ENCODE measurements at places on chromosomes 1 and 21.

- DNase-seq = no peak
Measured at GRCh38 chr21:25636727-25637126, 2.3 kb upstream of the JAM2 start.

- DNase-seq = no peak
Measured at GRCh38 chr1:25148673-25149300, 83.5 kb downstream of the SYF2 start.

DNA sequence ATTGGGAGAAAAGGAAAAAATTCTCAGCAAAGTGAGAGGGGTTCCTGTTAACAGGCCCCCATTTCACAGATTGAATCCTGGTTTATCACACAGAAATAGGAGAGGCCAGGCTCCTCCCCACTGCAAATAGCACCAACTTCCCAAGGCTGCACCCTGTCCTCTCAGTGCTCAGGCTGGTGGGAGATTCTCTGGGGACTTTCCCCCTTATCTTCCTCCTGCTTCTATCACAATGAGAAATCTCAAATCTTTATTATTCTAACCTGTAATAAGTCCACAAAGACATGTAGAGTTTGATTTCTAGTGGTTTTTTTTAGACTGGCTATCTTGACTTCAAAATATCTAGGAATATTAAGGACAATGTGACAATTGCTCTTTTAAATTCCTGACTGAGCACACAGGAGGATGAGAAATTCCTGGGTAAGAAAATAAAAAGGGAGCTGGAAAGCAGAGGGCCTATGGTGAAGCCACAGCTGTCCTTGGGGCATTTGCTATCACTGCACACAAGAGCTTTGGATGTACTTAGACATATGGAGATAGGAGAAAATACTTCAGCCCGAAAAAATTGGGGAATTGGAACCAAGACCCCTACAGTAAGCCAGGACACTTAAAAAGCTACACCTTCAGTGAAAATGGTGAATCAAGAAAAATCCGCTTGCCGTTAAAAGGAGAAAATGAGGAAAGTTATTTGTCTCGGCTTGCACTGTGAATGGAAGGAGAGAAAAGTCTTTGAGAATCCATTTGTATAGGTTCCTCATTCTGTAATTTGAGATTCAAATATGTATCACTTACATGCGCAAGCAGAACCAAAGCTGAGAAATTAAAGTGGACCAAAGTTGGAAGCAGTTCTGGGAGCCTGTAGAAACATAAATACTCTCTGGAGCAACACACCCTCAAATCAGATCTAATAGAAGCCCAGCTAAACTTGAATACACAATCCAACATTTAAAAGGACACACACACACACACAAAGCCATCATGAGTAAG lies 65.9 kb upstream of the C1orf105 start:
- no peak for DNase-seq

DNA sequence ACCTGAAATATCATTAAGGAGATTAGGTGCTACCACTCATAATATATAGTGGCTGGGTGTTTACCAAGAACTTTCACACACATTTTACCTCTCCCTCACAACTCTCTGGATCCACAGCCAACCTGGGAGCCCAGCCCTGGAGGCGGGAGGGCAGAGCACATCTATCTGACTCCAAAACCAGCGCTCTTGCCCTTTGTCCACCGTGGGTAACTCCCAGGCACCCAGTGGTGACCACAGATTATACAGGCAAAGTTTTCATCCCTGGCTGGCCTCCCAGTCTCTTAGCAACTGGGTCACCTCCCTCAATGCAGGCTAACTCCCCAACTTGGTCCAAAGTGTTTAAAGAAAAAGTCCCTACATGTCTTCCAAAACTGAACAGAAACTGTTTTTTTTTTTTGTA lies 2.4 kb downstream of the PAQR7 start:
- DNase-seq = no peak

GRCh38 chr21:41861987-41862386 lies 17.2 kb downstream of the PRDM15 start:
- DNase-seq = no peak

DNA sequence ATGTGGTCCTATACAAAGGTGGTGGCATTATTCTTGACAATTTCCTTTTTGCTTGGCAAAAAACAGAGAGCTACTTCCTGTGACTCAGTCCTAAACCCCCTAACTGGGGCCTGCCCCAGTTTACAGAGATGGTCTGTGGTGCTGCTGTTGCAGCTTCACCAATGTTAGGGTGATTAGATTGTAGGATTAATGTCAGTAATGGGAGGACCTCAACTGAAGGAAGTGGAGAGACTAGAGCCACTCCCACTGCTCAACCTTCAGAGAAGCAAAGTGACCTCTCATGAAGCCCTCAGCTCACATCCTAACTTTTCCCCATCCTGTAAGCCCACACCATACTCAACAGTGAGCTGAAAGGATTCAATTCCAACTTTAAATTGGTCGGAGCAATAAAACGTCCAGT lies 3.6 kb downstream of the S100A6 start:
- DNase-seq = no peak

- no peak for DNase-seq
Measured at GRCh38 chr21:25811186-25811585, 76.4 kb downstream of the GABPA start.

GRCh38 chr1:21510885-21511578 lies 1.8 kb downstream of the ALPL start:
- no peak for DNase-seq

GRCh38 chr1:172641492-172641891 lies 17.4 kb upstream of the FASLG start:
- no peak for DNase-seq

DNA sequence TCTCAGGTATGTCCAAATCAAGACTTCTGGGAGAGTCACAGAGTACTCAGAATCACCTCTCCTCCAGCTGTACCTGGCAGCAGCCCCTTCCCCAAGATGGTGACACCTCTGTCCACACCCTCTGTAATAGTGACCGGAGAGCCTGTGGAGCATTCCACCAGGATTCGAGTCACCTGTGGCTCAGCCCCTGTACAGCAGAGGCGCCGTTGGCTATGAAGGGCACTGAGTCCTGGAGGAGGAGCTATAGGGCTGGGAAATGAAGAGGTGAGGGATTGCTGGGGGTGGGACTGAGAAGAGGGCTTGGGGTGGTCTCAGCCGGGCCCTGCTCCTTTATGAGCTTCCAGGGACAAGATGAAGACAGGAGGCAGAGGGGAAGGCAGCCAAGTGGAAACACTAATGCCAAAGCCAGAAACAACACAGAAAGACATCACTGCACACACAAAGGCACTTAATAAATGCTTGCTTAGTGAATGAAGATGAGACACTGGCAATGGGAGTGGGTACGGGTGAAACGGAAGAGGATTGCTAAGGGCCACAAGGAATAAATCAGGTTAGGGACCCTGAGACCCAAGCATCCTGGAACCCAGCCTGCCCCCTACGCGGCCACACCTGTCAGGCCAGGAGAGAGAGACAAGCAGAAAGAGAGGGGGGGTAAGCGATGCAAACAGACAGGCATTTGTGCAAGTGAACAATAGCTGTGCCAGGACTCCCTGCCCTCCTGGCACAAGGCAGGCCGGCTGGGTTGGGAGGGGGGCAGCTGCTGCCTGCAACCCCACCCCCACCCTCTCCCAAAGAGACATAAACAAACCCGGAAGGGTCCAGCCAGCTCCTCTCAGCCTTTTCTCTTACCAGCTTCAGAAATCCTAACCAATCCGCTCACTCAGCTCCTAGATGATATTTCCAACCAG lies 3.9 kb downstream of the ARHGEF2 start:
- DNase-seq = no peak

DNA sequence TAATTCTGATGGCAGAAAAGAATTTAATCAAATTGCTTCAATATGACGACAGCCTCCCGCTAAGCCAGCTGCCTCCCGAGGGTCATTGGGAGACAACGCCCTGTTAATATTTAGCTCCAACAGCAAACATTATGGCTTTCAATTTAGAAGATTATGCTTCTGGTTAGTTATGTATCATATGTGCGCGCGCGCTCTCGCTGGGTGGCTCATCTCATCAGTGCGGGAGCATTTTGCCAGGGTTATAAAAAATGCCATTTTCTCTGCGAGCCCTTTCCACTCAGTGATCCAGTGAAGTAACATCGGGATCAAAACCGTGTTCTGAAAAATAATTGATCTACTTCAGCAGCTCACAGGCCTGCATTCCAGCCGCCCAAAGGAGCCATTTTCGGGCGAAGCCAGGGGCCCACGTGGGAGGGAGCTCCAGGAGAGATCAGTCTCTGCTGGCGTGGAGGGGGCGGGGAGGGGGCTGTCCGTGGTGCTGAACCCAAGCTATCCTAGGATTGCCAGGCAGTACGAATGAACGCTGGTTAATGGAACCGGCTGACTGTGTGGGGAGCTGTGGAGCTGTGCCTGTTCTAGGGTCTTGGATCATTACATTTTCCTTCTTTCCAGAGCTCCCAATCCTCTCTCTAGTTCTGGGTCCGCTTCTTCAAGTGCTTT lies 219.1 kb upstream of the ZC3H12A start:
- DNase-seq = no peak

GRCh38 chr1:44881011-44881632 lies 38.1 kb upstream of the PTCH2 start:
- DNase-seq = no peak

- DNase-seq = no peak
Measured at GRCh38 chr1:4315202-4315601, 339.2 kb upstream of the AJAP1 start.

GRCh38 chr1:161771161-161771560 lies 5.0 kb downstream of the ATF6 start:
- no peak for DNase-seq

GRCh38 chr1:182699393-182700350 lies 15.3 kb upstream of the RGS8 start:
- DNase-seq = no peak

DNA sequence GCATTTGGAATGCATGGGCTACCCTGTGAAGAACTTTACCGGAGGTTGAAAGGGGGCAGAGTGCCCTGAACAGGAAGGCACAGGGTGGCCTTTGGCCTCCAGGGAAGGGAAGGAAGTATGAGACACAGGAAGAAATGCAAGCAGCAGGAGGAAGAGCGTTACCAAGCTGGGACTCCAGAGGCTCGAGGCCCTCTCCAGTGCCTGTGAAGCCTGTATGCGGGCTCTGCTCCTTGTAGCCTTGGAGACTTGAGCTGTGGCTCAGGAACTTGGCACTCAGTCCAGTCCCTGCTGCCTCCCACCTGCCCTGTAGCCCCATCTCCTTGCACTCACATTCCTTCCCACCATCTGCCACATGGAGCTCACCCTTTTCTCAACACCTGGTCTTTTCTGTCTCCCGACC lies 33.5 kb upstream of the RNF19B start:
- no peak for DNase-seq

DNA sequence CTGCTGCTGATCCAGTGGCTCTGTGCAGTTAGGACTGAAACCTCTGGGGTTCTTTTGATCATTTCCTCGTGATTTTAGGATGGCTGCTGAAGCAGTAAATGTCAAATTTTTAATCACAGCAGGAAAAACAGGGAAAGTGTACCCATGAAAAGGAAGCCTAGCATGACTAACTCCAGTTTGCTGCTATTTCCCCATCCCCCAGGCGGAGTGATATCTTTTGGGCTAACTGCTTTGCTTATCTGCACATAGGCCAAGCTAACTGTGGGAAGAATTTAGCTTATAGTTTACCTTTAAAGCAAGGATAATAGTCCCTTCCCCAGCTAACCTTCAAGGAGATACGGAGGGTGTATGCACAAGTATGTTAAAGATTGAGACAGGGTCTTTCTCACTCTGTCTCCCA lies 149.8 kb upstream of the TNR start:
- no peak for DNase-seq

DNA sequence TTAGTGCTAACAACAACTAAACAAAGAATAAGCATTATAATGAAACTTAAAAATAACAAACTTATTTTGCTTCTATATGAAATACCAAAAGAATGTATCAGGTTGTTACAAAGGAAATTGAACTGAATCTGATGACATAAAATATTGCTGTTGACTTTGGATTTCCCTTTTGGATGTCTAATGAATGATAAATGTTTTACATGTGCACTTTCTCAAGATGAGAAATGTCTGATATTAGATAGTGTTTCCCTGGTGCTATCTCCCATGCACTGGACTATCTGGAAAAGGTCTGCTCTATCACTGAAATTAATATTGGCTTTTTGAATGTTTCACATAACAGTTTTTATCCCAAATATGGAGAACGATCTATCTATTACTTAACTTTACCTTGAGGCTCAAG lies 179.9 kb downstream of the HMCN1 start:
- no peak for DNase-seq

DNA sequence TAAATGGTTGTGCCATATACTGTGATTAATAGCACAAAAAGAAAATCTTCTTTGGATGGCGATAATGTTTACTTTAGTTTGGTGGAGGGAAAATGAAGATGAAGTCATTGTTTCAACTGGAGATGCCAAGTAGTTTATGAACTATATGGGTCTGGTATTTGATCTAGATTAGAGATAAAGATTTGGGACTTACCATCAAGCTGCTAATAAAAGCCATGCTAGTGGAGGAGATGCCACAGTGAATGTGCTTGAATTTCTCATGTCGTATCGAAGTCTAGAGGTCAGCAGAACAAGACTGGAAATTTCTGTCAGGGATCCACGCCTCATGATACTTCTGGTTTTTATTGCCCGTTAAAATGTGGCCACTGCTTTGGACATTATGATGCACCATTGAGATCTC lies 742.0 kb downstream of the NCAM2 start:
- DNase-seq = no peak

DNA sequence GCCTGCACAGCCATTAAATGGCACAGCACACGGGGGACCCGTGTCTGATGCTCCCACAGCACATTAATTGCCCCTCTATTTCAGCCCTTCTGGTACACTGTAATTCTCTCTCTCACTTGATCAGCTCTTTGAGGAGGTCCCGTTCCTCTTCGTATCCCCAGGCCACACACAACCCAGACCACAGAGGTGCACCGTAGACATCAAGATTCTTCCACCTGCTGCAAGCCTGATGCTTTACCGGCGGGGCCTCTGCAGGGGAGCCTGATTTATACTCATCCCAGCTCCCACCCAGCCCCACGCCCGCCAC lies 759 bp downstream of the SMYD3 start:
- DNase-seq = no peak

DNA sequence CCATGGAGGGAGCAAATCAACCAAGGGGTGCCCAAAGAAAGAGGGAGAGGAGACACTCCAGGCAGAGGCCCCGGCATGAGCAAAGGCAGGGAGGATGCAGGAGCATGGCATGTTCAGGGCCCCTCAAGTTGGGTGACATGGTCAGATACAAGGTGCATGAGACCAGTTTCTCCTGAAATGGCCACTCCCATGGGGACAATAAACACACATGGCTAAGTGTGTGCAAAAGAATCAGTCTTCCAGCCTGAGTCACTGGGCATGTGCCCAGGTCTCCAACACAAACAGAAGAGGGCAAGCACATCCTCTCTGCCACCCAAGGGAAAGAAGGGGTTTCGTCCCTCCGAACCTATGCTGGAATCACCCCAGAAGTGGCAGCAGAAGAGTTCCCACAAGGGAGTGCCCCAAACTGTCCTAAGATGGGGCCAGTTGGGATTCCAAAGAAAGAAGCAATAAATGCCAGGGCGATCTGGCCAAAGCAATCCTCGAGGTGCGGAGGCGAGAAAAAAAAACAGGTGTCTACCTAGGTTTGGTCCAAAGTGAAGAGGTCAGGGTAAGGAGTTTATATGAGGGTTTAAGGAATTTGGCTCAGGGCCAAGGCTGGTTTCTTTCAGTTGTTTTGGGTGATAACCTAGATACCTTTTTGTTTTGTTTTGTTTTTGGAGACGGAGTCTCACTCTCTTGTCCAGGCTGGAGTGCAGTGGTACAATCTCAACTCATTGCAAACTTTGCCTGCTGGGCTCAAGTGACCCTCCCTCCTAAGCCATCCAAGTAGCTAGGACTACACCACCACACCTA lies 13.2 kb downstream of the CASP9 start:
- no peak for DNase-seq

- no peak for DNase-seq
Measured at GRCh38 chr1:207750631-207751305, 1.1 kb upstream of the CD46 start.

All from stimulated activated CD4-positive, alpha-beta T cell treated with anti-CD3 and anti-CD28 coated beads, Interleukin-15, amount 100 ng/mL, for 1 hour (primary cell).